Muscle of leg (tissue), 16 donors: ENCODE measurements at places on chromosomes 7 and 10. TPM values are rescaled to one million over a fixed set of nuclear protein-coding genes. Genes with fewer than 3 reads are reported as not detected.
A peak's percentile ranks its signal among the peaks of the same experiment; 100 is the strongest.

The GIMAP1 gene
- 3.0 TPM for polyA plus RNA-seq

The PTF1A gene
- polyA plus RNA-seq: not detected

The GRID1 gene
- polyA plus RNA-seq: 2.6 TPM

The CCL26 gene
- polyA plus RNA-seq: 0.88 TPM

The IDI2 gene
- polyA plus RNA-seq: 0.15 TPM

The SPDYE9 gene
- polyA plus RNA-seq: 0.65 TPM

The ADRB1 gene
- polyA plus RNA-seq: 0.20 TPM

The EBLN1 gene
- polyA plus RNA-seq: not detected

The TECTB gene
- not detected for polyA plus RNA-seq

The KLF14 gene
- polyA plus RNA-seq: 1.6 TPM

The POU6F2 gene
- polyA plus RNA-seq: 0.54 TPM

The PITX3 gene
- 16.1 TPM for polyA plus RNA-seq

The CAMK2B gene
- polyA plus RNA-seq: 7.1 TPM

The GNGT1 gene
- not detected for polyA plus RNA-seq

The GHRHR gene
- polyA plus RNA-seq: 1.0 TPM

The CCL24 gene
- polyA plus RNA-seq: 1.2 TPM

The GRID2IP gene
- 0.07 TPM for polyA plus RNA-seq

The ABCA13 gene
- polyA plus RNA-seq: 0.05 TPM

The GJD4 gene
- 10.4 TPM for polyA plus RNA-seq

The C10orf53 gene
- not detected for polyA plus RNA-seq

DNA sequence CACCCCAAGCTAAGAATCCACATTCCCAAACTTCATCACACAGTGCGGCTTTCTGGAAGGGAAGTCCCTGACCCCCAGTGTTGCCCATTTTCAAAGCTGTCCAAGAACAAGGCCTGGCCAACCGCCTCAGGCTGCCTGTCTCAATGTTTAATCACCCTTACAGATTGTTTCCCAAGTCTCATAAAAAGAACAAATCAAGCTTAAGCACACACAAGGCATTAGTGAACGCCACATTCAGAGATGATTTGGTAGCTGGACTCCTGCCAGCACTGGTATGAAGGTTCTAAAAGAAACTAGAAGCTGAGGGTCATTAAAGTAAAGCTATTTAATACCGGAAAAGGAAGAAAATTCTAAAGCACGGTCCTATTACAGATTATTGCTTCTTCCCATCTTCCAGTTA, 35.6 kb downstream of the C10orf90 start:
- no peak for DNase-seq

GRCh38 chr10:120039046-120039445, 146.5 kb downstream of the SEC23IP start:
- DNase-seq: no peak

GRCh38 chr10:123402656-123403055, 248.5 kb downstream of the BUB3 start:
- DNase-seq: peak; percentile 36

DNA sequence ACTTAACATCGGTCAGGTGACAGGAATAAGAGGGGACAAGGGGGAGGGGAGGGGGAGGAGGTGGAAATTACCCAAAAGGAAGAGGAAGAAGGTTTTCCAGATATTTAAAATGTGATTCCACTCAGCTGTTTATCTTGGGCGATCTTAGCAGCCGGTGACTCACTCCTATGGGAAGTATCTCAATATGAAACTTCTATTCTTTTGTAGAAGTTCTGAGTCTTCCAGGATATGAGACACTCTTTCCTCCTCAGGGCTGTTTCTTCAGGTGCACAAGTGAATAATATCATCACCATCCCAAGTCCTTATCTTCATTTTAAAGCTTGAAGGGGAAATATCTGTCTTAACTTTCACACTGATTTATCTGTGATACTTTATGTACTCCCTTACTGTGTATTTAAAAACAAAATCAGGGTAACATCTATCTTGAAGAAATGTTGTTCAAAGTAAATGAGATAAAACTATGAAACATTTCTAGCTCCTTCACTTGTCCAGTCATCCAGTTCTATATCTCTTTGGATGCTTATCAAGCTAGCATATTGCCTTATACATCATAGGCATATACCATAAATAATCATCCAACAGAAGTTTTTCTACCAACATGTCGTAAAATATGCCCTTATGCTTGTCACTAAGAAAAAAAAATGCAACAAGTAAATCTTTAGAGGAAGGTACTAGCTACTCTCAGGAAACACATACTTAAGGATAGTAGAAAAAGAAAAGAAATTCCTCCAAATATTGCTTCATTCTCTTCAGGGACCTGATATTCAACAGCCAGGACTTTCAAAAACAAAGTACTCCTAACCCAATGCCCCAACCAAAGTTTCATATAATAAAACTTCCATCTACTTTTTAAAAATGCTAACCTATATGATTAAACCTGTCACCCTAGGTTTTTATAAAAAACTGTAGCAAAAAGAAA, 13.7 kb downstream of the DOCK4 start:
- peak; percentile 30 for DNase-seq

GRCh38 chr7:55178863-55179773, 160.3 kb downstream of the EGFR start:
- DNase-seq: no peak

DNA sequence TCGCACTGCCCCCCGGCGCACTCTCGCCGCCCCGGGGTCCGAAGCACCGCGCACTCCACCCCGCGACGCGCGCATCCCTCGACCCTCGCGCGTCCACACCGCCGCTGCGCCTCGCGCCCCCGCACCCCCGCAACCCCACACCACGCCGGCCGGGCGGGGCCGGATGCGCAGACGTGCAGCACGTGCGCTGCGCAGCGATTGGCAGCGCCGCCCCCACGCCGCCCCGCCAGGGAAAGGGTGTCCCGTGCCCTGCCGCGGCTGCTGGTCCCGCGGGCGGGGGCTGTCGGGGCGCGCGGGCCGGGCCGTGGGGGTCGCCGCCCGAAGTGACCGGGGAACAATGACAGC, 53.7 kb upstream of the KDM7A start:
- DNase-seq: peak; percentile 49

- DNase-seq: no peak
These were observed 3.9 kb downstream of the LMBR1 start for GRCh38 chr7:156889089-156889488.

GRCh38 chr7:20111821-20112542, 105.2 kb downstream of the MACC1 start:
- DNase-seq: no peak

- no peak for DNase-seq
These were observed 9.0 kb upstream of the TAS2R3 start for GRCh38 chr7:141754939-141755338.

- no peak for DNase-seq
These were observed 5.7 kb upstream of the WDR86 start for GRCh38 chr7:151415375-151416105.

DNA sequence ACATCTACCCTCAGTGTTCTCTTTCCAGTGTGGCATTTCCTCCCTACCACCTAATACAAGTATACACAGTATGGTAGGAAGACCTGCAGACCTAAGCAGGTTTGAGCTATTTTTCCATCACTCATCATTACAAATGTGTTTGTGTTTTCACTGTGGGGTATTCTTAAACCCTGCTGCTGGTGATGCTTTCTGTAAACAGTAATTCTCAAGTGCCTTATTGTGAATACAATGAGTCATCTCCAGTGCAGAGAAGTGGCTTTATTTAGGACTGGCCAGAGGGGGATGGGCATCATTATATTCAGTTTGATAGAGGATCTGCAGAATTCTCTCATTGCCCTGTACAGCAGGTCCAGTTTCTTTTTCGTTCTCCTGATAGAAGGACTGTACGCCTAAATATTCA, 63.7 kb downstream of the GRM8 start:
- no peak for DNase-seq

GRCh38 chr7:129014501-129015101, 40.3 kb downstream of the TNPO3 start:
- no peak for DNase-seq

GRCh38 chr10:64409349-64409748, 888.1 kb downstream of the REEP3 start:
- DNase-seq: no peak

DNA sequence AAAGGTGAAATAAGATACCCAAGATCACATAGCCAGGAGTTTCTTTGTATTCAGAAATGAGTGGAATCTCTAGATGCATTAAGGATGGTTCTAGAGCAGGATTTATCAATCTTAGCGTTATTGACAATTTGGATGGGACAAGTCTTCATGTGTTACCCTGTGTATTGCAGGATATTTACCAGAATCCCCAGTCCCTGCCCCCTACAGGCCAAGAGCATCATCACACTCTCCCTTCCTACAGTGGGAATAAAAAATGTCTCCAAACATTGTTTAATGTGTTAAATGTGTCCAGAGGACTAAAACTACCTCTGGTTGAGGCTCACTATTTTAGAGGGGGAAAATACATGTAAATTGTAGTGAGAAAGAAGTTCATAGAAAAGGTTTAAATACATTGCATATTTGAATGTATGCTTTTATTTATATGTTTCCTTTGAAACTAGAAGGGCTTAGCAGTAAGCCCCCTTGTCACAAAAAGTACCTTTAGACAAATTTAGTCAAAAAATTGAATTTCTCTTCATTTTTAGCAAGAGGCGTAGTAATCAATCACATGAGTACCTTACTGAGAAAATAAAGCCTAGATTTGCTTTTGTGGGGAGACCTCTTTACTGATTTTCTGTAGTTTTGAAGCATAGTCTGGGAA, 141.2 kb downstream of the MLLT10 start:
- peak; percentile 18 for DNase-seq

DNA sequence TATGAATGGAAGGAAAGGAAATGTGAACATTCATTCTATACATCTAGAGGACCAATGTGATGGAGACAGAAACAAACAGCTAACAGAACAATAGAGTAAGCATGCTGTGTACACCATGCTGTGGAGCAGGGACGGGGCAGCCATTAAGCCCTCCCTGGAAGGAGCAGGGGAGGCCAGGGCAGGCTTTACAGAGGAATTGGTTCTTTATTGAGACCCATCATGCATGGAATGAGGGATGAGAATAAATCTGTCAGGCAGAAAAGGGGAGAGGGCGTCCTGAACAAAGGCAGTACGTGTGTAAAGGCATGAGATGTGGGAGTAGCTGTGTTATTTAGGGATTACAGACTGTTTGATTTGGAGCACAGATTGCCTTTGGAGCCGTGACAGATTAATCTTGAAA, 35.2 kb downstream of the STK17A start:
- DNase-seq: no peak

- DNase-seq: peak; percentile 8
These were observed 56.3 kb downstream of the CACUL1 start for GRCh38 chr10:118698421-118698820.

- no peak for DNase-seq
These were observed 72.5 kb downstream of the PRLHR start for GRCh38 chr10:118522791-118523498.

- DNase-seq: no peak
These were observed 93.5 kb upstream of the PPP1R9A start for GRCh38 chr7:94813917-94814316.

DNA sequence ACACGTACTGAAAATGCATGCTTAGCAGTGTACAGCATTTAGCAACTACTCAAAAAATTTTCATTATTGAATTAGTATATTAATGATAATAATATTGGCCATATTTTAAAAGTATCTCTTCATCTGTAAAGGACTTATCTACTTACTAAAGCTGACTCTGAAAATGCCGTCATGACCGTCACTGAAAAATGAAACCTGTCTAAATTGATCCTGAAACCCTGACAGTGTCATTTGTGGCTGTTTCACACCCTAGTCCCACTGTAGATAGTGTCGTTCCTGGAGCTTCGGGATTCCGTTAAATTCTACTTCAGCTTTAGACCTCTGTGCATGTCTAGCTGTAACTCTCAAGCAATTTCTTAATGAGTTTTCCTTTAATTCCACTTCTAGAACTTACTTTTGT, 35.8 kb upstream of the EZH2 start:
- no peak for DNase-seq

DNA sequence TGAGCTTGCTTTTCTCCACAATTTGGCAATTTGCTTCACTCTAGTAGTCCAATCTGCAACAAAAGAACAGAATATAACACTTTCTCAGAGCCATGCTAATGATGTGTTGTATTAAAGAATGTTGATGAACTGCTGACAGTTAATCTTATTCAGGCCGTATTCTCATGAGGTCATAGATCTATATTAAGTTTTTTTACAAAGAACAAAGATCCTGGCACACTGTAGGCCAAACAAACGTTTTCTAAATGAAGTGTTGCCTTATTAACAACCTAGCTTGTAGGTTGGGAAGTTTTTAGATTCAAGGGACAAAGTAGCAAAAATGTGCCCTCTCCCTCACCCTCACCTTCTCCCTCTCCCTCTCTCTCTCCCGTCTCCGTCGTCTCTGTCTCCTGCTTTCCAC, 6.8 kb downstream of the HILPDA start:
- no peak for DNase-seq

- DNase-seq: no peak
These were observed 171.0 kb downstream of the SND1 start for GRCh38 chr7:127822822-127823508.

- peak; percentile 25 for DNase-seq
These were observed 183.5 kb upstream of the CDCA7L start for GRCh38 chr7:22129166-22129565.

GRCh38 chr7:86914551-86914950, 144.9 kb downstream of the ELAPOR2 start:
- peak; percentile 2 for DNase-seq

GRCh38 chr7:51187941-51188340, 128.7 kb downstream of the COBL start:
- peak; percentile 40 for DNase-seq

DNA sequence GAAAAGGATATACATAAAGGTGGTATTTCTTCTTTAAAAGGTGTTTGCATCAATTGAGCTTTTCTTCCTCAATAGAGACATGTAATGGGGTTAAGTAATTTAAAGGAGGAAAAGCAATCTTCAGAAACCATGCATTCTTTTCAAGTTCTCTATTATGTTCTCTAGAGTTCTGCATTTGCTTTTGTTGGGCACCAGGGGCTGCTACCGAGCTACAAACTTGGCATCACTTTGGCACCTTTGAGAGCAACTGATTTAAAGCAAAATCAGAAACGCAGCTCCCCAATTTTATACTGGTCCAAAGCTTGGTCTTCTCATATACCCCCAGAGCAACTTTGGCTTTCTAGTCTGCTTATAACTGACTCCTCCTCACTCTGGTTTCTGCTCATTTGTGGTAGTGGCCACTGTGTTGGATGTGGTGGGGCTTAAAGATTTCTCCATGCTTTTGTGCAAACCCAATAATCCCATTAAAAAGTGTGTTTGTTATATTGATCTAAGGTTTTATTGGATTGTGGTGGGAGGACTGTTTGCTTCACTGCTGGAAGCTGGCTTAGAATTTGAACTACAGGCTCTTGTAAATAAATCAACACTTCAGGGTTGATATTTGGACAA, 712.1 kb downstream of the PHTF2 start:
- DNase-seq: peak; percentile 54

DNA sequence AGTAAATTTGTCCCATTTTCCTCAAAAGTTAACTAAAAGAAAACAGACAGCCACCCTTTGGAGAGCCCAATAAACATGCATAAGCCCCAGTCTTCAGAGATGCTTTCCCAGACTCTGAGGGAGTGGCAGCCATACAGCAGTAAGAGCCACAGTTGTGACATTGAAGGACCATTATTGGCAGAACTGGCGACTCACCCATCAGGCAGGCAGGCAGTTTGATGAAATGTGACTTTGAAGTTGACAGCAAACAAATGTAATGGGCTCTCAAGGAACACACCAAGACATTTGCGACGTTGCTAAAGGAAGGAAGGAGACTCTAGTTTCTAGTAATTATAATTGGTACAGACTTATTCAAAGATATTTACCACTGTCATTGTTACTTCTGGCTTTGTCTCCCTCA, 287.5 kb upstream of the PHYHIPL start:
- no peak for DNase-seq
